ENCODE measurements at places on chromosomes 4 and X. TPM values are rescaled to one million over a fixed set of nuclear protein-coding genes. Genes with fewer than 3 reads are reported as not detected.

DNA sequence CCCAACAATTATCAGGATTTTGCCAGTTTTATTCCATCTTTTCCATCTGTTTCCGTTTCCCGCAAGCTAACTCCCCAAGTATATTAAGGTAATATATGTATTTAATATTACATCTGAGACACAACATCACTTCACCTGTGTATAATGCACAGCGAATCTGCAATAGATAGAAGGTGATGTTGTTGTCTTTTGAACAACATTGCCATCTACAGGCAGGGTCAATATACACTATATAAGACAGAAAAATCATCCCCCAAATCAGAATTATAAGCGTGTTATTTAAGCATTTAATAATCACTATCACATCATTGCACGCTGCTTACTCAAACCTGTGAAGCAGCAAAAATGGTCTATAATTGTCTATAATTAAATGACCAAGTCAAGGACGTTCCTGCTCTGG, 1115.5 kb downstream of the NLGN4X start:
- no peak for DNase-seq
- H3K4me3 ChIP-seq, result no peak overlapping the region
- H3K36me3 ChIP-seq, result no peaks in the 10 kb centered on the region
- no peak overlapping the region for H3K27ac ChIP-seq
- no peaks in the 10 kb centered on the region for H3K4me1 ChIP-seq

DNA sequence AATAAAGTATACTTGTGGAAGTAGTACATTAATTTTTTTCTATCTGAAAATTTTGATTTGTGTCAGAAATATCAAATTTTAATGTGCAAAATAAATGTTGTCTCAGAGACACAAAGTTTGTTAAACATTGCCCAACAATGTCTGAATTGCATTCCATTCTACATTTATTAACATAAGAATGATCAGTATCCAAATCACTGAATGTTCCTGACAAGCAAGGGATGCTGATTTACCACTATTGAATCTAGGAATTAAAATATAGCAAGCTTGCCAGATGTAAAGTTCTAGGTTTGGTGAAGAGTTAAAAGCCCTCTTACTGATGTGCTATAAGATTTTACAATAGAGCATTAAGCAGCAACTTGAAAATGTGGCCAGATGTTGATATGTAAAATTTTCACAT, 489.2 kb upstream of the CTSO start:
- H3K27ac ChIP-seq, result no peak overlapping the region
- DNase-seq, result no peak
- H3K27me3 ChIP-seq, result no peaks in the 10 kb centered on the region
- no peaks in the 10 kb centered on the region for H3K4me1 ChIP-seq
- H3K4me3 ChIP-seq, result no peak overlapping the region
- H3K36me3 ChIP-seq, result no peaks in the 10 kb centered on the region

GRCh38 chrX:134144231-134144630, 92.8 kb upstream of the CCDC160 start:
- H3K4me3 ChIP-seq, result no peak overlapping the region
- H3K36me3 ChIP-seq, result no peaks in the 10 kb centered on the region
- no peak for DNase-seq
- no peaks in the 10 kb centered on the region for H3K4me1 ChIP-seq
- no peak overlapping the region for H3K27ac ChIP-seq
- H3K27me3 ChIP-seq, result no peaks in the 10 kb centered on the region

GRCh38 chrX:95055991-95056390, 1382.0 kb downstream of the FAM133A start:
- H3K36me3 ChIP-seq, result no peaks in the 10 kb centered on the region
- no peak overlapping the region for H3K4me3 ChIP-seq
- no peak for DNase-seq
- H3K4me1 ChIP-seq, result no peaks in the 10 kb centered on the region
- no peak overlapping the region for H3K27ac ChIP-seq

Gene PABPC1L2B
- not detected for total RNA-seq

GRCh38 chr4:165131247-165131832, 18.7 kb upstream of the TMEM192 start:
- H3K4me1 ChIP-seq, result no peaks in the 10 kb centered on the region
- H3K27ac ChIP-seq, result no peak overlapping the region
- DNase-seq, result no peak
- H3K27me3 ChIP-seq, result no peaks in the 10 kb centered on the region
- no peaks in the 10 kb centered on the region for H3K36me3 ChIP-seq

GRCh38 chr4:73450398-73451004, 14.5 kb downstream of the AFP start:
- no peak overlapping the region for H3K4me3 ChIP-seq
- no peak overlapping the region for H3K27ac ChIP-seq
- DNase-seq, result peak; percentile 77
- H3K4me1 ChIP-seq, result no peaks in the 10 kb centered on the region

Gene TMEM164
- total RNA-seq, result 13.5 TPM

Gene HSFX2
- total RNA-seq, result not detected

Gene MUC7
- total RNA-seq, result not detected

- no peak overlapping the region for H3K27ac ChIP-seq
- no peaks in the 10 kb centered on the region for H3K27me3 ChIP-seq
- no peak overlapping the region for H3K4me3 ChIP-seq
- H3K4me1 ChIP-seq, result no peaks in the 10 kb centered on the region
- DNase-seq, result peak; percentile 49
These were observed 76.0 kb downstream of the INTS6L start for GRCh38 chrX:135596495-135596894.

Gene RS1
- total RNA-seq, result not detected

DNA sequence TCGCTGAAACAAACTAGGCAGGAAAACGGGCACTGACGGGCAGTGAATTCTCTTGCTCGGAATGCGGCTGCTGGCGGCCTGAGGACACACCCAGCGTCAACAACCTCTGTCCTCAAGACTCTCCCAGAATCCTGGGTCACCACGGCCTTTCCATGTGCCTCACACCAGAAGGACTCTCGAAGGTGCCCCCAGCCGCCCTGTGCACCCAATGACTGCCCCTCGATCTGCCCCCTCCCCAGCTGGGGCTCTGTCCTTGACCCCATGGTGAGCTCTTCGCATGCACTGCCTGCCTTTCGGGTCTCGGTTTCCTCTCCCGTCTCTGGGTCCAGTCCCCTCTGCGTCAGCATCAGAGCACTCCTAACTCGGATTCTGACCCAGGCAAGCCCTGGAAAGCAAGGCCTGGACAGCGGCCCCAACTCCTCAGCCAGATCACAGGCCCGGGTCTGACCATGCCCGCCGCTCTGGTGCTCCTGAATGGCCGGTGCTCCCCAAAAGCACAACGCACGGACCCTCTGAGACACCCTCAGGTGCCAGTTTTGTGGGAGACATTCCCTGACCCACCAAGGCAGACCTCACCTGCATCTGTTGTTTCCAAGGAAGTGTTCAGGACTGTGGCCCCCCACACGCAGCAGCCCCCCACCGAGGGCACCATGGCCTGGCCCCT, 56.0 kb downstream of the ACOX3 start:
- H3K4me1 ChIP-seq, result no peaks in the 10 kb centered on the region
- H3K36me3 ChIP-seq, result peaks cover 9% of the 10 kb centered on the region
- peak; percentile 69 for DNase-seq
- no peaks in the 10 kb centered on the region for H3K27me3 ChIP-seq
- no peak overlapping the region for H3K27ac ChIP-seq
- H3K4me3 ChIP-seq, result no peak overlapping the region

DNA sequence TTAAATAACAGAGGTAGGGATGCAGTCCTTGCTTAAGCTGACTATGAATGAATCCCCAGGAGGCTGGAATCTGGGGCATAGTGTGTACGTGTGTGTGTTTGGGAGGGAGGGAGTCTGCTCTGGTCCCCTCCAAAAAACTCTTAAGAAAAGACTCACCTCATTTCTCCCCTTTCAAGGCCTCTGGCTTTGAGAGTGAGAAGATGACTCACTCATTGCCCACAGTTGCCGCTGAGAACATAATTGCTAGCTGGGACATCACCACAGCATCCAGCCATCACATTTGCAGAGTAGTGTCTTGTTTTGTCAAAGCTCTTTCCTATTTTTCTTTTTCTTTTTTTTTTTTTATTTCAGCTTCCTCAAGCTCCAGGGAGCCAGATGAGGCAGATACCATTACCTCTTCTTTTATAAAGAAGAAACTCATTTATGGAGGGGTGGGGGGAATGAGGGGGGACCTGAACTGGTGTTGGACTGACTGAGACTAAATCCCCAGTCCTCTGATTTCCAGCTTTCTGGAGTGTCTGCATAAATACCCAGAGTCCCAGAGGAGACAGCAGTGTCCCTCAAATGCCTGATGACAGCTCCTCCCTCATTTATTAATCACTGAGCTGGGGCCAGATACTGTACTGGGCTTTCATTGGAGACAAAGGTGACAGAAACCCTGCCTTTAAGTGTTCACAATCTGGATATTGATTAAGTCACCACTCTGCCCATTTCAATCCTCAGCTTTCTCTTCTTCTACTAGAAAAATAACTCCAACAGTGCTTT, 61.9 kb upstream of the LAS1L start:
- H3K4me1 ChIP-seq, result no peaks in the 10 kb centered on the region
- no peaks in the 10 kb centered on the region for H3K27me3 ChIP-seq
- H3K36me3 ChIP-seq, result no peaks in the 10 kb centered on the region
- H3K4me3 ChIP-seq, result no peak overlapping the region
- no peak overlapping the region for H3K27ac ChIP-seq

Gene CRMP1
- 2.0 TPM for total RNA-seq

DNA sequence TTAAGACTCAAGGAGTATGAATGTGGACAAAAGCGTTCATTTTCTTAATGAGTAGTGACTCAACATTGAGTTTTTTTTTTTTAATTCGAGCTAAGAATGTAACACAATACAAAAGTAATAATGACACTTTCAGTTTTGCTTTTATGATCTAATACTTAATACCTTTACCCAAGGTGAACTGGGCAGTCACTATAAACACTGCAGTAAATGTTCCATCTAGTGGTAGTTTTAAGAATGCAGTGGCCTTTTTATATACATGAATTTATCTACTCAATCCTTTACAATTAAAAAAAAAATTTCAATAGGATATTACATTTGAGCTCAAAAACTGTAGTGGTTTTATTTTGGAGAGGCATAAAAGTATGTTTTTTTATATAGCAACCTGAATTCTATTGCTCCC, 33.9 kb downstream of the PDK3 start:
- H3K36me3 ChIP-seq, result no peaks in the 10 kb centered on the region
- no peak overlapping the region for H3K4me3 ChIP-seq
- DNase-seq, result no peak
- no peak overlapping the region for H3K27ac ChIP-seq

DNA sequence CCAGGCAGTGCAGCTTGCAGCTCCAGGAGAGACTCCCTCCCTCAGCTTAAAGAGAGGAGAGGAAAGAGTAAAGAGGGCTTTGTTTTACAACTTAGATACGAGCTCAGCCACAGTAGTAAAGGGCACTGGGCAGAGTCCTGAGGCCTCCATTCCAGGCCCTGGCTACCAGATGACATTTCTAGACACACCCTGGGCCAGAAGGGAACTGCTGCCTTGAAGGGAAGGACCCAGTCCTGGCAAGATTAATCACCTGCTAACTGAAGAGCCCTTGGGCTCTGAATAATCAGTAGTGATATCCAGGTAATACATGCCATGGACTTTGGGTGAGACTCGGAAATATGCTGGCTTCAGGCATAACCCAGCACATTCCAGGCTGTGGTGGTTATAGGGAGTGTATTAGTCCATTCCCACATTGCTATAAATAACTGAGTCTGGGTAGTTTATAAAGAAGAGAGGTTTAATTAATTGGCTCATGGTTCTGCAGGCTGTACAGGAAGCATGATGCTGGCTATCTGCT, 15.3 kb upstream of the SLC16A2 start:
- H3K4me3 ChIP-seq, result no peak overlapping the region
- H3K27ac ChIP-seq, result no peak overlapping the region
- DNase-seq, result no peak
- H3K4me1 ChIP-seq, result no peaks in the 10 kb centered on the region

GRCh38 chrX:134998246-134998645, 7.5 kb downstream of the SMIM10 start:
- H3K4me1 ChIP-seq, result no peaks in the 10 kb centered on the region
- H3K27ac ChIP-seq, result no peak overlapping the region
- H3K36me3 ChIP-seq, result no peaks in the 10 kb centered on the region
- no peak for DNase-seq
- no peaks in the 10 kb centered on the region for H3K27me3 ChIP-seq
- no peak overlapping the region for H3K4me3 ChIP-seq

- no peaks in the 10 kb centered on the region for H3K36me3 ChIP-seq
- no peak overlapping the region for H3K4me3 ChIP-seq
- H3K27ac ChIP-seq, result no peak overlapping the region
- no peak for DNase-seq
These were observed 2352.3 kb downstream of the PCDH7 start for GRCh38 chr4:33072298-33073089.

Gene HS3ST1
- 4.2 TPM for total RNA-seq

Gene METAP1
- total RNA-seq, result 57.2 TPM

DNA sequence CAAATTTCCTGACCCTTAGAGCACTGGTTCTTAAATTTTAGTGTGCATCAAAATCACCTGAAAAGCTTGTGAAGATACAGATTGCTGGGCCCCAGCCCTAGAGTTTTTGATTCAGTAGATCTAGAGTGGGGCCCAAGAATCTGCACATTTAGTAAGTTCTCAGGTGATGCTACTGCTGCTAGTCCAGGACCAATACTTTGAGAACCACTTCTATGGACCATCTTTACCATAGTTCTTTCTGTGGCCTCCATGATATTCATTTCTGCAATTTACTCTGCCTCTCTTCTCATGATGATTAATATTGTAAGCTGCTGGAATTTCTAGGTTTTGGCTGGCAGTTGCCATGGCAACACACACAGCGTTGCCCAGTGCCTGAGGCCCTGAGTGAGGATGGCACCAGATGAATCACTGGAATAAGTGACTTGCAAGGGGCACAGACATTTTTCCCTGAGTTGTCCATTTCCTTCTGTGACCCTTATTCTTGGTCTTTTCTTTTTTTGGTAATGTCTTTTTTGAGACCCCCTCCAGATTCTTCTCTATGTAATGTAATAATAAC, 83.6 kb downstream of the PPP1R2C start:
- no peaks in the 10 kb centered on the region for H3K36me3 ChIP-seq
- no peaks in the 10 kb centered on the region for H3K27me3 ChIP-seq
- no peak overlapping the region for H3K27ac ChIP-seq
- no peaks in the 10 kb centered on the region for H3K4me1 ChIP-seq

Gene HMX1
- total RNA-seq, result not detected

Gene TIMM8A
- 9.1 TPM for total RNA-seq

- peaks cover under 1% of the 10 kb centered on the region for H3K27me3 ChIP-seq
- no peak for DNase-seq
- no peak overlapping the region for H3K4me3 ChIP-seq
- H3K36me3 ChIP-seq, result no peaks in the 10 kb centered on the region
- H3K27ac ChIP-seq, result no peak overlapping the region
- H3K4me1 ChIP-seq, result peaks cover 4% of the 10 kb centered on the region
These were observed 12.7 kb upstream of the CXCL8 start for GRCh38 chr4:73727685-73728084.

Measured in aorta (tissue), 5 donors.